Bronchial epithelial cell (primary cell): ENCODE measurements at places on chromosomes 5 and 9. TPM values are rescaled to one million over a fixed set of nuclear protein-coding genes. Genes with fewer than 3 reads are reported as not detected.

- peak; percentile 69 for DNase-seq
Measured at GRCh38 chr9:4315582-4316215, 15.8 kb upstream of the GLIS3 start.

- DNase-seq, result peak; percentile 70
Measured at GRCh38 chr9:115740986-115741385, 412.6 kb upstream of the PAPPA start.

- DNase-seq, result no peak
Measured at GRCh38 chr5:65418661-65419060, 63.1 kb downstream of the ADAMTS6 start.

GRCh38 chr5:1331861-1332405 is 13.0 kb downstream of the CLPTM1L start:
- DNase-seq, result no peak

GRCh38 chr9:93669958-93670207 is 93.5 kb downstream of the PHF2 start:
- no peak for DNase-seq

GRCh38 chr5:78046006-78046405 is 248.5 kb downstream of the AP3B1 start:
- no peak for DNase-seq

- DNase-seq, result no peak
Measured at GRCh38 chr9:133610845-133611244, 1.7 kb upstream of the FAM163B start.

- no peak for DNase-seq
Measured at GRCh38 chr9:5489630-5490490, 20.5 kb upstream of the PDCD1LG2 start.

DNA sequence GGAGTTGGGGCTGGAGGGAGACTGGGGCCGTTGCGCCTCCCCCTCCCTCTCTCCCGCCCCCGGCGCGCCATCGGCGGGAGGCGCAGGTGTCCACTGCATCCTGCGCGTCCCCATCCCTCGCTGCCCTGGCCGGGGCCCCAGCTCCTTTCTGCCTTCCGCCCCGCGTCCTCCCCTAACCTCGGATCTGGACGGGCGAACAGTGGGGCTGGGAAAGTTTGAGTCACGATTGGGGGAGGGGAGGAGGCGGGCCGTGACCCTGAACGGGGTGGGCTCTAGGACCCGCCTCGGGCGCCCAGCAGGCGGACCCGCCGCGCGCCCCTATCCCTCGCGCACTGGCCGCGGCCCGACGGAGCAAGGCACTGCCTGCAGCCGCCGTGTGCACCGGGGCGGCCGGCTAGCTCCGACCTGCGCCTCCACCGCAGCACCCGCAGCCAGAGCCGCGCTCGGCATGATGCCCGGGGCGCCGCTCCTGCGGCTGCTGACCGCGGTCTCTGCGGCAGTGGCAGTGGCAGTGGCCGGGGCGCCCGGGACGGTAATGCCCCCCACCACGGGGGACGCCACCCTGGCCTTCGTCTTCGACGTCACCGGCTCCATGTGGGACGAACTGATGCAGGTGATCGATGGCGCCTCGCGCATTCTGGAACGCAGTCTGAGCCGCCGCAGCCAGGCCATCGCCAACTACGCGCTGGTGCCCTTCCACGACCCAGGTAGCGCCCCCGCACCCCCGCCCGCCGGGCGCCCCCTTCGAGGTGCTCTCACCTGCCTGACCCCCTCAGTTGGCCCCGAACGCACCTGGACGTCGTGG is at the start of gene HMCN2:
Gene HMCN2, plus strand, starts transcription at position 330 of the 805 bp plus-strand sequence. Its CDS starts 119 bp downstream, at position 449.
- DNase-seq, result no peak

DNA sequence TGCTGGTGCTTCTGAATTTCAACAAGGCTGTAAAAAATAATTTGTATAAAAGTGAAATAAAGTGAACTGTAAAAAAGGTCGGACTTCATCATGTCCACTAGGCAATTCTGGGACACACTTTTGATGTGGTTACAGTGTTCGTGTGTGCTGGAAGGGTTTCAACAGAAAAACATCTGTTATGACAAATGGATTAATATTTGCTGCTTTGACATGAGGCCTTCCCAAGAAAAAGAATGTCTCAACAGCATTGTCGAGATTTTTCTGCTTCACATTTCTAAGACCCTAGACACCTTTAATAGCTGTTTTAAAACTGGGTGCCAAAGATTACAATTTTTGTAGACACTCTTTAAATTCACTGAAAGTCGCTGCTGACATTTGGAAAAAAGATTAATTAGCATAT is 216.6 kb downstream of the SLC12A2 start:
- DNase-seq, result no peak

GRCh38 chr9:89863837-89864236 is 259.0 kb downstream of the GADD45G start:
- DNase-seq, result no peak

- no peak for DNase-seq
Measured at GRCh38 chr5:101717721-101718120, 578.4 kb downstream of the SLCO4C1 start.

- DNase-seq, result no peak
Measured at GRCh38 chr9:74336161-74336560, 161.0 kb upstream of the RORB start.

DNA sequence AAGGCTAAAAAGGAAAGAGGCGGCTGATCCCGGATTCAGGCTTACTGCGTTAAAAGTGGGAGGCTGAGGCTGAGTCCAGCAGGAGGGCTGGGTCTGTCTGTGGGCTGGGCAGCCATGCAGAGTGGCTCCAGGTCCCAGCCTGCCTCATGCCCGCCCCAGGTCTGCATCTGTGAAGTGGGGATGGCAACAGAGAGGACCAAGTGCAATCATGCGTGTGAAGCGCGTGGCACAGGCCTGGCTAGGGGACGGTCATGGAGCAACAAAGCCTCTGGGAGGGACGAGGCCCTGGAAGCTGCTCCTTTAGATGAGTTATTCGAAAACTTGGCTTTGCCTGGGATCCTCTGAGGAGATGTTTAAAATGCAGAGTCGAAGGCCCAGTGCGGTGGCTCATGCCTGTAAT is 30.4 kb upstream of the BARHL1 start:
- no peak for DNase-seq

DNA sequence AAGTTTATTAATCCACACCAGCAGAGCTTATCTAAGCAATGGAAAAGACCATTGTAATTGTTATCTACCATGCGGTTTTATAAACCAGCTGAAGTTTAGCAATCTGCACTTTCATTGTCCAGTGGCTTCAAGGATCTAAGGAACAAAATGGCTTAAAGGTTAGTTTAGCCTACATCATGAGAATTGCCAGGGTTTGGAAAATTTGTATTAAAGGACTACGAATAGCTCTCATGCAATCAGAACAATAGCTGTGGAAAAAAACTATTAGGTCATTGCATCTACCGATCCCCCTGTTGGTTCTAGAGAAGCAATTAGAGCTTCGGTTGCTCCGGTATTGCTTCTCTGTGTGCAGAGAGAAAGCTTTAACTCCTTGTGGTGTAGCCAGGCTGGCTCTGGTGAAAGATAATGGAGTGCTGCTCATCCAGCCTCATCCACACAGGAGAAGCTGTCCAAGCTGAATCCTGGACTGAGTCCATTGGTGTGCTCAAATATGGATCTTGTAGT is 86.3 kb upstream of the SLC12A2 start:
- DNase-seq, result no peak

DNA sequence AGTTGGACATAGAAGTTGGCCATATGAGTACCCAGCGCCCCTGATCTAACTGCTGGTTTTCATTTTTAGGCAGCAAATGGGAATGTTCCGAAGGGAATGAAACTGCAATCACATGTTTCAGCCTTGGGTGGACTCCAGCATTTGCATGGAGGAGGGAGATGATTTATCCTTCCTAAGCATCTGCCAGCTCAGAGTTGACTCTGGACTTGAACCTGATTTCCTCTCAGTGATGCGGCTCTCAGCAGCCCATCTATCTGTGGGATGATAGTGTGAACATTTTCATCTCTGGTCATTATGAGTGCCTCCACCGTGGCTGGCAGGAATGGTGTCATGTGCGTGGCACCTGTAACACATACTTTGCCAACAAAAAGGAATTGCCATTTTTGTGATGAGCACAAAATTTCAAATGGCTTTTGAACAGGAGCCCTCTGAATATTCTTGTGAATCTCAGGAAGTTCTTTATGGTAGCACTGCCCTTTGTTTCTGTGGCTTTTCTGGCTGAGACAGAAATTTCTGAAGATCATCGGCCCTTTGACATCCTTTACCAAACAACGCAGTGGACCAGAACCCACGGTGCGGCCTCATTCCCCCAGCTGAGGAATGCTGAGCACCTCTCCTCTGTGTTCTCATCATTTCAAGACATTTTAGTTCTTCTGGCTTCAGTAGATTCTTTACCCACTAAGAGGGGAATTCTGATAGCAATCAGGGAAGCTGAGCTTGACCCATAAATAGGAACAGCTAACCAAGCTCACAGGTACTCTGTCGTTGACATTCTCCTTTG is 28.5 kb downstream of the FUBP3 start:
- DNase-seq, result no peak

NIPBL gene
- total RNA-seq, result 20.0 and 26.5 TPM in 2 replicates

PCDHB16 gene
- under 0.01 TPM in 1 of 2 replicates, not detected in the other for total RNA-seq

ZNF474 gene
- 0.13 and 0.26 TPM in 2 replicates for total RNA-seq

REEP5 gene
- 26.3 and 50.2 TPM in 2 replicates for total RNA-seq

LRRC19 gene
- not detected in 2 replicates for total RNA-seq

ZNF658 gene
- 5.3 and 5.9 TPM in 2 replicates for total RNA-seq
